Effector memory CD4-positive, alpha-beta T cell (primary cell): ENCODE measurements at places on chromosomes 16 and 17.

DNA sequence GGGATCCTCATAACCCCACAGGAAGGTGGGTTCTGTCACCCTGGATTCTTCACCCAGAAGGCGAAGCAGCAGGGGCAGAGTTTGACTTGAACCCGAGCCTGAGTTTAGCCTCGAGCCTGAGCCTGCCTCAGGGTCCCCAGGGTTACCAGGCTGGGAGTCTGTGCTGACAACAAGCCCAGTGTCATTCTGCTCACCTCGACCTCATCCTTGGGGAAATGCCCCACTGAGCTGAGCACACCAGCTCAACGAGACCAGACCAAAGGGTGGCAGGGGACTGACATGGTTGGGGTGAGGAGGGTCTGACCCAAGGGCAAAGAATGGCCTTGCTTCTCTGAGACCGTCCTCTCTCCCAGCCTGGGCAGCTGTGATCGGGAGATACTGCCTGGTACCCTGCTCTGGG lies 20.2 kb downstream of the CACNG4 start:
- no peak for DNase-seq
- no peaks in the 10 kb centered on the region for H3K4me1 ChIP-seq
- no peaks in the 10 kb centered on the region for H3K27me3 ChIP-seq
- H3K4me3 ChIP-seq, result no peak overlapping the region
- no peaks in the 10 kb centered on the region for H3K36me3 ChIP-seq

- no peaks in the 10 kb centered on the region for H3K4me1 ChIP-seq
- no peak overlapping the region for H3K4me3 ChIP-seq
- H3K27me3 ChIP-seq, result no peaks in the 10 kb centered on the region
Observed at GRCh38 chr16:6512512-6512911, 820.1 kb upstream of the RBFOX1 start.

DNA sequence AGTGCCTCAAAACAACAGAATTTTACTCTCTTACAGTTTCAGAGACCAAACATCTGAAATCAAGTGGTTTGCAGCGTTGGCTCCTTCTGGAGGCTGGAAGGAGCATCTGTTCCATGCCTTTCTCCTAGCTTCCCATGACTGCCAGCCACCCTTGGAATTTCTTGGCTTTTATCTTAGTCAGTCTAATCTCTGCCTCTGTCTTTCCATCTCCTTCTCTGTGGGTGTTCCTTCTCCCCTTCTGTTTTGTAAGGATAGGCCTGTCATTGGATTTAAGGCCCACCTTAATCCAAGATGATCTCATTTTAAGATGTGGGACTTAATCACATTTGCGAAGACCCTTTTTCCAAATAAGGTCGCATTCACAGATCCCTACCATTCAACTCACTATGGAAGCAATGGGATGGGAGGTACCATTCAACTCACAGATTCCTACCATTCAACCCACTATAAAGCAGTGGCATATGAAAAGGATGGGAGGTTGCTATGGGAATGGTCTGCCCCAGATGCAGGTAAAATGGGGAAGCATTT lies 321.8 kb downstream of the WWOX start:
- H3K27me3 ChIP-seq, result no peaks in the 10 kb centered on the region
- no peak for DNase-seq
- H3K4me3 ChIP-seq, result no peak overlapping the region

DNA sequence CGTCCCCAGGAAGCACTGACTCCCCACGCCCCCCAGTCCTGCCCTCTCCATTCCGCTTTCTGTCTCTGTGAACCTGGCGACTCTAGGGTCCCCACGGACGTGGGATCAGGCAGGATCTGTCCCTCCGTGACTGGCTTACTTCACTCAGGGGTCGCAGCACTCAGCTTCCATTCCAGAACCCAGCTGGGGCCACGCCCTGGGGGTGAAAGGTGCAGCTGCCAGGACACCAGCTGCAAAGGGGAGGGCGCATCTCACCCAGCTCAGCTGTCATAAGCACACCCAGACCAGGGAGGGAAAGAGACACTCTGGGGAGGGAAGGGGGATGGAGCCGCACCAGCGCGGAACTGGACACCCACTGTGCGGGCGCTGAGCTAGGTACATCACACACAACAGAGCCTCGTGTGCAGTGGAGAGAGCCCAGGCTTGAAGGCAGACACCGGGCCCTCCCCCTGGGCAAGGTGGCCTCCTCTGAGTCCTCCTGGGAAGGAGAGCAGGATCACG lies 18.5 kb upstream of the HEXD start:
- no peak for DNase-seq
- no peak overlapping the region for H3K4me3 ChIP-seq
- H3K27ac ChIP-seq, result no peak overlapping the region
- no peaks in the 10 kb centered on the region for H3K36me3 ChIP-seq
- no peaks in the 10 kb centered on the region for H3K27me3 ChIP-seq
- H3K4me1 ChIP-seq, result peaks cover 4% of the 10 kb centered on the region

- no peaks in the 10 kb centered on the region for H3K27me3 ChIP-seq
- H3K27ac ChIP-seq, result no peak overlapping the region
- peaks cover 15% of the 10 kb centered on the region for H3K4me1 ChIP-seq
- no peak for DNase-seq
- no peak overlapping the region for H3K4me3 ChIP-seq
Observed at GRCh38 chr17:79830763-79831264, 8.4 kb downstream of the CBX4 start.

GRCh38 chr16:27258241-27258734 lies 10.3 kb downstream of the NSMCE1 start:
- H3K4me3 ChIP-seq, result no peak overlapping the region
- DNase-seq, result no peak
- H3K4me1 ChIP-seq, result peaks cover 3% of the 10 kb centered on the region
- H3K36me3 ChIP-seq, result peaks cover 6% of the 10 kb centered on the region
- no peaks in the 10 kb centered on the region for H3K27me3 ChIP-seq
- no peak overlapping the region for H3K27ac ChIP-seq

DNA sequence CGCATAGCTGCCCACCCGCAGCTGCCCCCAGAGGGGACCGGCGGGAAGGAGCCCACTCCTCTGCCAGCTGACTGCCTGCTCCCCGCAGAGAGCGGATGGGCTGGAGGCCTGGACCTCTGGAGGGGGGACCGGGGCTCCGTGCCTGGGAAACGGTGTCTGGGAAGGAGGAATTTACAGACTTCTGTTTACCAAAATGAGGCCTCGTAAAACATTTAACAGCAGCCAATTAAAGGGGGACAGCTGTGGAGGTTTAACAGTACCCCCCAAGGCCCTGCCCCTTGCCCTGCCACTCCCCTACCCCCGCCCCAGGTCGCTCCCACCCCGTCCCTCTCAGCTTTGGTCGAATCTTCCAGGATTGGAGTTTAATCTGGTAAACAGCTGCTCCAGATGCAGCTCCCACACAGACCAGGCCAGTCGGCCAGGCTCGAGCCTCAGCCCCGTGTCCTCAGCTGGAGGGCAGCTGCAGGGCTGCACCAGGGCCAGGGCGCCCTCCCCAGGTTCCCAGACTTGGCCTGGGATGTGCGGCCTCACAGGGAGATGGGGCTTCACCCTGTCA lies 41.1 kb downstream of the BAHCC1 start:
- H3K27ac ChIP-seq, result no peak overlapping the region
- H3K4me1 ChIP-seq, result no peaks in the 10 kb centered on the region
- DNase-seq, result no peak
- no peaks in the 10 kb centered on the region for H3K36me3 ChIP-seq

DNA sequence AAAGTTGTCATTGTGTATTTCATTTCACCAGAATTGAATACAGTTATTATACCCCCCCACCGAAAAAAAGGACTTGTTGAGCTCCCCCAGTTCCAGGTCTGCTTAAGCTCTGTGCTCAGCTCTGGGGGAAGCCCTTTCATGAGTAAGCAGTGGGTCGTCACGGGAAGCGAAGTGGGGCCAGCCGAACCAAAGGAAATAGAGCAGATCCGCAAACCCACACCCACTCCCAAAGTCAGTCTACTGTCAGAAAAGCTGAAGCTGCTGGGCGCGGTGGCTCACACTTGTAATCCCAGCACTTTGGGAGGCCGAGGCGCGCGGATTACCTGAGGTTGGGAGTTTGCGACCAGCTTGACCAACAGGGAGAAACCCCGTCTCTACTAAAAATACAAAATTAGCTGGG lies 50.1 kb downstream of the PECAM1 start:
- DNase-seq, result no peak
- H3K4me3 ChIP-seq, result no peak overlapping the region
- H3K36me3 ChIP-seq, result no peaks in the 10 kb centered on the region
- H3K4me1 ChIP-seq, result peaks cover 4% of the 10 kb centered on the region
- H3K27ac ChIP-seq, result no peak overlapping the region

DNA sequence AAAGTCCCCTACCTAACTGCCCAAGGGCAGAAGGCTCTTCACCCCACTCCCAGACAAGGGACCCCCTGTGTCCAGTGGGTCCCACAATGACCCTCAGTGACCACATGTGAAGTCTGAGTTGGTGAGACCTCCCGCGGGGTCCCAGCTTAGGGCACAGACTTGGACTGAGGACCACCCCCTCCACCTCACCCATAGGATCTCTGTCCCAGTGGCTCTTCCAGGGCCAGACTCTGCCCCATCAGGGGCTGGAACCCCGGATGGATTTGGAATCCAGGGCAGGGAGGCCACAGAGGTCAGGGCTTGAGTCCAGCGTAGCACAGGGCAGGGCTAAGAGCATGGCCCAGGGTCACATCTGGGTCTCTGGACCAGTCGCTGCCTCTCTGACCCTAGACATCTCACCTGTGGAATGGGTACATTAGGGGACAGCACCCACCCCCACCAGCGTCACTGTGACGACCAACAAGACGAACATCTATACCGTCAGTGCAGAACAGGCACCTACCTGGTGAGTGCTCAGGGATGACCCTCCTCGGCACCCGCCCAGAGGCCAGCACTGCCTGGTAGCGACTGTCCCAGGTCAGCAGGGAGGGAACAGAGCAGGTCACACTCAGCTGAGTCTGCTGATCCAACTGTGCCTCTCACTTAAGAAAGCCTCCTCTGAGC lies 37.7 kb downstream of the TNFRSF13B start:
- no peaks in the 10 kb centered on the region for H3K27me3 ChIP-seq
- no peak overlapping the region for H3K4me3 ChIP-seq
- no peak for DNase-seq
- no peaks in the 10 kb centered on the region for H3K36me3 ChIP-seq

GRCh38 chr16:72612256-72612655 lies 435.7 kb downstream of the ZFHX3 start:
- H3K27me3 ChIP-seq, result no peaks in the 10 kb centered on the region
- H3K4me3 ChIP-seq, result no peak overlapping the region
- DNase-seq, result no peak
- no peaks in the 10 kb centered on the region for H3K4me1 ChIP-seq
- H3K27ac ChIP-seq, result no peak overlapping the region
- H3K36me3 ChIP-seq, result no peaks in the 10 kb centered on the region

GRCh38 chr17:21388066-21388465 lies 11.9 kb downstream of the KCNJ12 start:
- H3K27ac ChIP-seq, result no peak overlapping the region
- no peaks in the 10 kb centered on the region for H3K36me3 ChIP-seq
- H3K27me3 ChIP-seq, result no peaks in the 10 kb centered on the region
- H3K4me3 ChIP-seq, result no peak overlapping the region
- no peaks in the 10 kb centered on the region for H3K4me1 ChIP-seq

- no peaks in the 10 kb centered on the region for H3K4me1 ChIP-seq
- H3K4me3 ChIP-seq, result no peak overlapping the region
- H3K27me3 ChIP-seq, result peaks cover 28% of the 10 kb centered on the region
- DNase-seq, result no peak
Observed at GRCh38 chr17:79189305-79189704, 114.7 kb downstream of the ENGASE start.

GRCh38 chr16:15426796-15427195 lies 7.6 kb upstream of the BMERB1 start:
- no peaks in the 10 kb centered on the region for H3K27me3 ChIP-seq
- no peaks in the 10 kb centered on the region for H3K4me1 ChIP-seq
- H3K27ac ChIP-seq, result no peak overlapping the region
- H3K4me3 ChIP-seq, result no peak overlapping the region
- no peaks in the 10 kb centered on the region for H3K36me3 ChIP-seq
- no peak for DNase-seq

GRCh38 chr17:47696717-47697642 lies 3.0 kb downstream of the TBKBP1 start:
- peaks cover 26% of the 10 kb centered on the region for H3K4me1 ChIP-seq
- H3K27me3 ChIP-seq, result no peaks in the 10 kb centered on the region
- H3K4me3 ChIP-seq, result no peak overlapping the region
- no peak overlapping the region for H3K27ac ChIP-seq
- no peaks in the 10 kb centered on the region for H3K36me3 ChIP-seq

- H3K27me3 ChIP-seq, result no peaks in the 10 kb centered on the region
- no peaks in the 10 kb centered on the region for H3K36me3 ChIP-seq
- H3K4me1 ChIP-seq, result no peaks in the 10 kb centered on the region
- no peak for DNase-seq
- H3K4me3 ChIP-seq, result no peak overlapping the region
- no peak overlapping the region for H3K27ac ChIP-seq
Observed at GRCh38 chr17:15408803-15409202, 58.6 kb downstream of the CDRT4 start.

- no peak overlapping the region for H3K4me3 ChIP-seq
- H3K27me3 ChIP-seq, result no peaks in the 10 kb centered on the region
- H3K27ac ChIP-seq, result no peak overlapping the region
- H3K4me1 ChIP-seq, result no peaks in the 10 kb centered on the region
- no peak for DNase-seq
- H3K36me3 ChIP-seq, result peaks cover 10% of the 10 kb centered on the region
Observed at GRCh38 chr17:78433013-78433727, 54.7 kb downstream of the PGS1 start.

DNA sequence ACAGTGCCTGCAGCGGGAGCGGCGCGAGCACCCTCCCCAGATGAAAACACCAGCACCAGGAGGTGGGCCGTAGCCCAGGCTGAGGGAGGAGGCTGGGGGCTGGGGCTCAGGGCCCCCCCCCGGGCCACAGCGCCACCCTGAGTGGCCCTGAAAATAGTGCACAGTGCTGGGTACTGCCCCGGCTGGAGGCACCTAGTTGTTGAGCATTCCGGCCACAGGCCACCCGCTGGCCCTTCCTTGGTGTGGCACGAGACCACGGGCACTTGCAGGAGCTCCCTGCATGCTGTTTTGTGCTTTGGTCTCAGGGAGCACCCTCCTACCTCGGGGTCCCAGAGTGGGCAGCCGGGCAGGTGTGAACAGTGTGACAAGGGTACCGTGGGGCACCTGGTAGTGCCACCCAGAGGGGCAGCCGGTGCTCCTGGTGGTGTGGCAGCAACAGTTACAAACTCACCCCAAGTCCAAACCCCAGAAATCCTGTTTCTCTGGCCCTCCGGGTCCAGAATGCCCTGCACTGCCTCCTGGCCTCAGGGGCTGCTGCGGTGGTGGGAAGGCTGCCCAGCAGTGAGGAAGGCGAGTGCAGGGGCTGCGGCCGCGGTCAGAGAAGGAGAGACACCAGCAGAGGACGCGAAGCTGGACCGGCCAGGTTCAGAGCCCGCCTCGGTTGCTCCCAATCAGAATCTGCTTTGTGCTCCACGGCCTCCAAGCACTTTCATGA lies 11.9 kb downstream of the FSCN2 start:
- H3K27ac ChIP-seq, result no peak overlapping the region
- H3K4me1 ChIP-seq, result peaks cover 12% of the 10 kb centered on the region
- H3K27me3 ChIP-seq, result peaks cover 10% of the 10 kb centered on the region
- no peak overlapping the region for H3K4me3 ChIP-seq
- DNase-seq, result no peak
